ENCODE measurements at places on chromosomes 1 and 21. TPM values are rescaled to one million over a fixed set of nuclear protein-coding genes. Genes with fewer than 3 reads are reported as not detected.

SPRR2F gene
- total RNA-seq: not detected

DNA sequence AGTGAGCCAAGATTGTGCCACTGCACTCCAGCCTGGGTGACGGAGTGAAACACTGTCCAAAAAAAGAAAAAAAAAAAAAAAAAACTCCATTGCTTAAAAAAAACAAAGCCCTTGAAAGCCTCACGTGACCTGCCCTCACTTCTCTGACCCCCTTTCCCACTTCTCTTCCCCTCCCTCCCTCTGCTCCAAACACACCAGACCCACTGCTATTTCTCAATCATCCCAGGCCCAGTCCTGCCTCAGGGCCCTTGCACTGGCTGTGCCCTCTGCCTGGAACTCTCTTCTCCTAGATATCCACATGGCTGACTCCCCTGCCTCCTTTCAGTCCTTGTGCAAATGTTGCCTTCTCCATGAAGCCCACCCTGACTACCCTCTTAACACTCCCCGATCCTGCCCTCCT lies 45.4 kb upstream of the TARDBP start:
- no peak for DNase-seq

GUCA2B gene
- total RNA-seq: not detected

DNA sequence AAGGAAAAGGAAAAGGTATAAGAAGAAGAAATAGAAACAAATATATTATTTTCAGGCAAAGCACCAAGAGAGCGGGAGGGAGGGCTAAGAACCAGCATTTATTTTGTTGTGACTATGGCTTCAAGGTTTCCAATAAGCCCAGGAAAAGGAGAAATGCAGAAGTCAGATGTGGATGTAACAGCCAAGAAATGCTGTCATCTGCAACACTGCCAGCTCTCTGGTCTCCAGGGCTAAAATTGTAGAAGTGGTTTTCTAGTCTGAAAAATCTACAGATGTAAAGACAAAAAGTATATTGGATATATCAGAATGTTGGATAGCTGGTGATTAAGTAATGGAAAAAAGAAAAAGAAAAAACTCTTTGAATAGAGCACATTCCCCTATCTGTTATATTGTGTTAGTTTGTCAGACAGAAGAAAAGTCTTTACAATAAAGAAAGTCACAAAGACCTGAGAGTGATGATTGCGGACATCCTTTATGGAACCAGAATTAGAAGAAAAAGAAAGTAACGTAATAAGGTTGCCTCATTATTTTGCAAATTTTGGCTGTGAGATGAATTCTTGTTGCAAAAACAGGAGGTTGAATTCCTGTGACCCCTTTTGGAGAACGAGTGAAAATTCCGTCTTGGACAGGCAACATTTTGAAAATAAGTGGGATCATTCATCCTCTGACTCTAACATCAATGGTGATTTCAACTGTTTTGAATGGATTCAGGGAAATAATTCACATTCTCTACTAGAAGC lies 938.1 kb downstream of the TTLL7 start:
- no peak for DNase-seq

Measured in PC-3 (cell line).